GM18507 (cell line): ENCODE measurements at places on chromosomes 6 and 20.
A peak's percentile ranks its signal among the peaks of the same experiment; 100 is the strongest.

DNA sequence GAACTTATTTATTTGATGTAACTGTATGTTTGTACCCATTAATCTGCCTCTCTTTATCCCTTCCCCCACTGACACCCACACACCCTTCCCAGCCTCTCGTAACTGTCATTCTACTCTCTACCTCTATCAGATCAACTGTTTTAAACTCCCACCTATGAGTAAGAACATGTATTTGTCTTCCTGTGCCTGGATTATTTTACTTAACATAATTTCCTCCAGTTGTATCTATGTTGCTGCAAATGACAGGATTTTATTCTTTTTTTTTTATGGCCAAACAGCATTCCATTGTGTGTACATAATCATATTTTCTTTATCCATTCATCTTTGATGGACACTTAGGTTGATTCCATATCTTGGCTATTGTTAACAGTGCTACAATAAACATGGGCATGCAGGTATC is 49.3 kb downstream of the PHACTR2 start:
- no peak for DNase-seq

DNA sequence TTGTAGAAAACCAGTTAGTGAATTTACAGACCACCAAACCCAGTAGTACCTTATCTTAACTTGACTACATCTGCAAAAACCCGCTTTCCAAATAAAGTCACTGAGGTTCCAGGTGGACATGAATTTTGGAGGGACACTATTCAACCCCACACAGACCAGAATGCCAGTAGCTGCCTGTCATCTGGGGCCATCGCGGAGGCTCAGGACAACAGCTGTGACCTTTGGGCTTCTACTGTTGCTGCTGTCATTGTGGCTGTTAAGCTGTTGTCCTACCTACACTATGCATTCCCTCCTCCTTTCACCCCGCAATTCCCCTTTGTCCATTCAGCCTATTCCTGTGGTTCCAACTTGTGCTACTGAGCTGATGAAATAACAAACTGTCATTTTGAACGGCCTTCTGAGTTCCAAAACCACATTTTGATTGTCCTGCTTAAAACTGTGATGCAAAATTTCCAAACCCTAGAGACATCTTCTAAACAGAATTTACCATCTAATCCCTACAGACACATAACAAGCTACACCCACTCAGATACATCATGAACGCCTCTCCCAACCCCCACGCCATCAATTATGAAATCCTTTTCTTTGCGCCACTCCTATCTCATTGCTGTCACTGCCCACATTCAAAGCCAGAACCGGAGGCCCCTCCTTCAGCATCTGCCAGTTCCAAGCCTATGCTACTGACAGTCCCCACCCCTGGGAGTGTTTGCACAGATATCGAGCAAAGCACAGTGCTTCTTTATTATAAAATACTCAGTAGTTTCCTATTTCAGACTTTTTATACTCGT is 125.0 kb downstream of the C6orf118 start:
- no peak for DNase-seq

GRCh38 chr6:31402324-31403282 is 792 bp upstream of the MICA start:
- DNase-seq, result no peak

DNA sequence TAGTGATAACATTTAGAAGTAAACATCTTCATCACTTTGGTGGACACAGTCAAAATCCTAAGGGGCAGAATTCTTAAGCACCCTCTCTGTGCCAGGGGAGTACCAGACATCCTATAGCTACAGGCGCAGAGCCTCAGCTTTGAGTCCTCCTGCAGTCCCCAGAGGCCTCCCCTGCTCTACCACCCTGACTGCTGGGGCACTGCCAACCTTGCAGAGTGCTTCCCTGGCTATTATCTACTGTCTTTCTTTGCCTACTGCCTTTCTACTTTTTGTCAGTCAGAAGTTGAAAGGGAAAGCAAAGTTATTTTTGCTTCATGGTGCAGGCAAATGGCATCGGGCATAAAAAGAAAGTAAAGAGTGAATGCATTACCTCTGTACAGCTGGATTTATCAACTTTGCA is 80.1 kb downstream of the AIG1 start:
- DNase-seq, result no peak

GRCh38 chr6:26360451-26361416 is 4.3 kb upstream of the BTN3A2 start:
- DNase-seq, result no peak

DNA sequence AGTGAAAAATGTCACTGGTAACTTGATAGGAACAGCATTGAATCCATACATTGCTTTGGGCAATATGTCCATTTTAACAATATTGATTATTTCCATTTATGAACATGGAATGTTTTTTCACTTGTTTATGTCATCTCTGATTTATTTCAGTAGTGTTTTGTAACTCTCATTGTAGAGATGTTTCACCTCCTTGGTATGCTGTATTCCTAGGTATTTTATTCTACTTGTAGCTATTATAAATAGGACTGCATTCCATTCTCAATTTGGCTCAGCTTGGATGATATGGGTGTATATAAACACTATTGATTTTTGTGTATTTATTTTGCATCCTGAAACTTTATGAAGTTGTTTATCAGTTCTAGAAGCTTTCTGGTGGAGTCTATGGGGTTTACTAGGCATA is 730.3 kb downstream of the DOK5 start:
- DNase-seq, result no peak

GRCh38 chr6:150813319-150813992 is 52.0 kb upstream of the MTHFD1L start:
- DNase-seq, result no peak

- DNase-seq, result no peak
Observed at GRCh38 chr20:4546342-4546741, 175.4 kb upstream of the PRND start.

- no peak for DNase-seq
Observed at GRCh38 chr6:27494987-27495385, 22.1 kb upstream of the ZNF184 start.

DNA sequence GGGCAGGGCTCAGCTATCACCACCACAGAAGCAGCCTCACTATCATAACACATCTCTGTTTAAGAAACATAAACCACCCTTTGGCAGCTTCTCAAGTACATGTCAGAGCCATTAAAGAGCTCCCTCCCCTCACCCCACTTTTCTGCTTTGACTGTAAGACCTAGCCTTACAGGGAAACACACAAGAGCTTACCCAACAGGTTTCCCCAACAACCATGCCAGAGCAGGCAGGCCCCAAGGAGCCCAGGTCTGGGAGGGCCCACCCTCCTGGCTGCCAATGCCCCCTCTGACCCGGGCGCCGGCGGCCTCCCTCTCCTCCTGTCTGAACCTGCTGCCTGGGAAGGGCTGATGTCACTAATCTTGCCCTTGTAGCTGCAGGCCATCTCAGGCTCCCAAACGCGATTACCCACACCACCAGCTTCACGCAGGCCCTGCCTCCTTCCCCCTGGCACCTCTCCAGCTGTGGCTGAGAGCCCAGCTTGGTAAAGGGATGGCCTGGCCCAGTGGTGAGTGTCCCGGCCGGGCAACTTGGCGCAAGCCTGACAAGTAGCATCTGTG is 402.0 kb downstream of the MAFB start:
- no peak for DNase-seq

DNA sequence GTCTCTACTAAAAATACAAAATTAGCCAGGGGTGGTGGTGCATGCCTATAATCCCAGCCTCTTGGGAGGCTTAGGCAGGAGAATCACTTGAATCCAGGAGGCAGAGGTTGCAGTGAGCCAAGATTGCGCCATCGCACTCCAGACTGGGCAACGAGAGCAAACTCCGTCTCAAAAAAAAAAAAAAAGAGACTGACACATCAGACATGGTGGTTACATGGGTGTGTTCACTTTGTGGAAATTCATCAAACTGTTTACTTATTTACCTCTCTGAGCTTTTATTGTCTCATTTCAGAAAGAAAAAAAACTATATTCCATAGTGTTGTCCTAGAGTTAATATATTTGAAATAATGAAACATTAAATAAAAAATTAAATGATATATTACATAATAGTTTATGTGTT is 64.8 kb downstream of the MBOAT1 start:
- DNase-seq, result no peak

DNA sequence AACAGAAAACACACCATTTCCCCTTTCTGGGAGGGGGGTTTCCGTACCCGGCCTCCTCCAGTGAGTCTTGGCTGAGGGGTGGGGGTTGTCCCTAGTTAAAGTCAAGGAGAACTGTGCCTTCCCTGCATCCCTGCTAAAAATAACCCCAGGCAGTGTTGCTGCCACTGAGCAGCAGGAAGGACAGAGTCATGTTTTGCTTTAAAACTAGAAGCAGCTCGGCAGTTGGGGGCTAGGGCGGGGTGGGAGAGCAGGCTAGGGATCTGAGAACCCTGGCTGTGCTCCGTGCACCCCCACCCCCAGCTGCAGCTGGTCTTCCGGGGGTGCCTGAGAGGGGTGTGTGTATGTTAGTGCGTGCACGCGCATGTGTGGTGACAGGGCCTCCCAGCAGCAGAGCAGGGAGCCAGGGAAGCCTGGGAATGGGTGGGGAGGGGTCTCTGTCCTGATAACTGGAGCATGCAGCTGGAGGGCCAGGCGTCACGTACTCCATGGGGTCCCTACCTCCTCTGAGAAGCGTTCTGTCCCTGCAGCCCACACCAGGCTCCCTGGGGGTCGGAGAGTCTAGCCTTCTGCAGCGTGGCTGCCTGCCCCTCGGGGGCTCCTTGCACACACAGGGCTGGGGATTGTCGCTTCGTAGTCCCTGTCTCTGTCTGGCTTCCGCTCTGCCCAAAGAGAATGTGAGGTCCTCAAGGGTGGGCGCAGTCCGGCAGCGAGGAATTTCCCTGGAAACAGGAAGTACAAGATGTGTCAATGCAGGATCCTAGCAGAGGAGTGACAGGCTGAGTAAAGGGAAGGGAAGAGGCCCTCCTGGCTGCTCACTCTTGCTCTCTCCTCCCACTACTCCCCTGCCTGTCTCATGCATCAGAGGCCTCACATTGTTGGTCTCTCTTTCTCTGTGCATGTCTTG is 16.8 kb upstream of the ARMC12 start:
- peak; percentile 54 for DNase-seq

DNA sequence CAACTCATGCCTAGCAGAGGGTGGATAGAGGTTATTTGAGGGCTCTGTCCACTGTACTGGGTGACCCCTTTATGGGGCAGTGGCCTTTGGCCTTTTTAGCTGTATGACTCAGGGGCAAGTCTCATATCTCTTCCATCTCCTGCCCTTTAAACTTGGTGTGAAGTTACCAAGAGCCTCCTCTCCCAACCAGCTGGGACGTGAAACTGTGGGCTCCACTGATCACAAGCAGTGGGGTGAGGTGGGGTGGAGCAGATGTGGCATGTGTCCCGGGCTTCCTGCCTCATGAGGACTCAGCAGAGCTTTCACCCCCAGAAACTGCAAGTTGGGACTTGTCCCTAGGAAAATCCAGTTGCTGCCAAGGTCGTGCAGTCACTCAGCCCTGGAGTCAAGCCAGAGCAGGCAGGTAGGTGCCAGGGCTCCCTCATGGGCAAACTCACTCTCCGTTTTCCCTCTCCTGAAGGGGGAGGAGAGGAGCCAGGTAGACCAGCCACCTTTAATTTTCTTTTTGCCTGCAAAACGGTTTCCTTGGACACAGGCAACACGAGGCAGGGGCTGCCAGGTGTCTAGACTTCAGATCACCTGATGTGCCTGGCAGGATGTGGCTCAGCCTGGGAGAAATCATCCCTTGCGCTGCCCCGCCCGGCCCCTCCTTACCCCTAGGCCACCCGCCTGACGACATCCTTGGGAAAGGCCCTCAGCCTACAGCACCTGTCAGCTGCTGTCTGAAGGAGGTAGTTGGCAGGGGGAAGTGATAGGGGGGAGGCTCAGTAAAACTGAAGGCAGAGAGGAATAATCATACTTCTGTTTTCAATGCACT is 4.0 kb downstream of the CDKN1A start:
- no peak for DNase-seq

GRCh38 chr6:111231090-111231459 is 143.8 kb downstream of the SLC16A10 start:
- no peak for DNase-seq

DNA sequence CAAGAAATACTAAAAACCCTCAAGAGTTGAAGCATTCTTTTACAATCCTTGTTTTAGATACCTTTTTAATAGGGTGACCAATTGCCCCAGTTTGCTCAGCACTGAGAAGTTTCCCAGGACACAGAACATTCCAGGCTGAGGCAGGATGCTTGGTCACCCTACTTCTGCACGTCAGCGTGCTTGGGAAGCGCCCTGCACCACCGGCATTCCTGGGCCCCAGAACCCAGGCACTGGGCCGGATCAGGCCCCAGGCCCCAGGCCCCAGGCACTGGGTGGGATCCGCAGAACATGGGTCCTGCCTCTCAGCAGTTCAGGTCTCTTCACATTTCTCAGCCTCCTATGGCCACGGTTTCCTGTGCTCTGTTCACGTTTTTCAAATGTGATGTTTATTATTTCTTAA is 213.8 kb upstream of the QKI start:
- no peak for DNase-seq

DNA sequence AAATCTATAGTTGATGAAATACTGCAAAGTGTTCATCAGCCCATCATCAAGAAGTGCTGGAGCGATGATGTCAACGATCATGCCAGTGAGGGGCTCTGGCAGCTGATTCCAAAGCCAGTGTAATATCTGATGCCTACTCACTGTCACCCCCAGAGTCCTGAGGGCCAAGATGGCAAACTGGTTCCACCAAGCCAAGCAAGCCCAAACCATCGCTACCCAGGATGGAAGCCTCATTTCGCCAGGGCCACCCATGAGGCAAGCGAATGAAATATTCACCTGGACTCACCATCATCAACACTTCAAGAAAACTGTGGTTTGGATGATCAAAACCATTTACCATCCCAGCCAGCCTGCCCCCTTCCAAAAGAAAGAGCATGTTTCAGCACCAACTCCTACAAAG is 76.5 kb downstream of the GNAS-AS1 start:
- DNase-seq, result no peak

GRCh38 chr6:22432060-22432459 is 135.2 kb upstream of the PRL start:
- DNase-seq, result no peak

- no peak for DNase-seq
Observed at GRCh38 chr6:148521158-148521557, 178.5 kb downstream of the SASH1 start.
